ENCODE measurements at places on chromosomes 6 and 20.
A peak's percentile ranks its signal among the peaks of the same experiment; 100 is the strongest.

DNA sequence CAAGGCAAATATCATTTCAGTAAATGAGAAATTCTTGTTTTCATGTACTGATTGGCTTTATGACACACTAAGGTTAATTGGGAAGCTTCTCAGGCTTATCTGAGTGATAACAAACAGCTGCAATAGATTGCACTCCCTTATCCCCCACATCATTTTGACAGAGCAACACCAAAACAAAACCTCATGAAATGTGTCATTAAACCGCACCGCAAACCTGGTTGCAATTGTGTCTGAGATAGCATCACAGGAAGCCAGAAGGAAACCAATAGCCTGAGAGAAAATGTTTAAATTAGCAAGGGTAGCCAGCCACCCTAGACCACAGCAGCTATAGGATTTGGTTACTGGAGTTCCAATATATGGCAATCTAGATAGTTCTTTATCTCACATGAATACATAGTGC is 31.6 kb upstream of the LAMA4 start:
- DNase-seq, result no peak

DNA sequence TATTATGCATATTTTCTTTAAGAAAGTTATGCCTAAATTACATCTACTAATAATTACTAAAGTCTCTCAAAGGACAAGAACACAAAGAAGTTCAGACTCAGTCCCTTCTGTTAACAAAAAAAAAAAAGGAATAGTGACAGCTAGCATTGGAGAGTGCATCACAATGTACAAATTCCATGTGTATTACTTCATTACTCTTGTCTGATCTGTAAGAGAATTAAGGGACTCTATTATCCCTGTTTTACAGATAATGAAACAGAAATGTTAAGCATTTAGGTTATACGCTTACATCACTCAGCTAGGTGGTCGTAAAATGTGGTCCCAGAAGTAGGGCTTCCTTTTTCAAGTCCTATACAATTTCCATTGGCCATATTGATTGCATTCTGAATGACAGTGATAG is 17.2 kb upstream of the VNN1 start:
- peak; percentile 28 for DNase-seq

- DNase-seq, result no peak
These were observed 242.6 kb upstream of the ARID1B start for GRCh38 chr6:156534594-156534993.

DNA sequence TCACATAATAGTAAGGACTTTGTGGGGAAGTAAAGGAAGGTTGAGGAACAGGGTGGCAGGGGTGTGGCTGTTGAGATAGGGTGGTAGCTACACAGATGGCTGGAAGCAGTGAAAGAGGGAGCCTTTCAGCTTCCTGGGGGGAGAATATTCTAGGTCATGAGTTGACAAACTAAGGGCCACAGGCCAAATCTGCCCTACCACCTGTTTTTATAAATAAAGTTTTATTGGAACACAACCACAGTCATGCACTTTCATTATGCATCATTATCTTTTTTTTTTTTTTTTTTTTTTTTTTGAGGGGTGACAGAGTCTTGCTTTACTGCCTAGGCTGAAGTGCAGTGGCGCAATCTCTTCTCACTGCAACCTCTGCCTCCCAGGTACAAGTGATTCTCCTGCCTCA is 243.1 kb downstream of the NFATC2 start:
- DNase-seq, result no peak

DNA sequence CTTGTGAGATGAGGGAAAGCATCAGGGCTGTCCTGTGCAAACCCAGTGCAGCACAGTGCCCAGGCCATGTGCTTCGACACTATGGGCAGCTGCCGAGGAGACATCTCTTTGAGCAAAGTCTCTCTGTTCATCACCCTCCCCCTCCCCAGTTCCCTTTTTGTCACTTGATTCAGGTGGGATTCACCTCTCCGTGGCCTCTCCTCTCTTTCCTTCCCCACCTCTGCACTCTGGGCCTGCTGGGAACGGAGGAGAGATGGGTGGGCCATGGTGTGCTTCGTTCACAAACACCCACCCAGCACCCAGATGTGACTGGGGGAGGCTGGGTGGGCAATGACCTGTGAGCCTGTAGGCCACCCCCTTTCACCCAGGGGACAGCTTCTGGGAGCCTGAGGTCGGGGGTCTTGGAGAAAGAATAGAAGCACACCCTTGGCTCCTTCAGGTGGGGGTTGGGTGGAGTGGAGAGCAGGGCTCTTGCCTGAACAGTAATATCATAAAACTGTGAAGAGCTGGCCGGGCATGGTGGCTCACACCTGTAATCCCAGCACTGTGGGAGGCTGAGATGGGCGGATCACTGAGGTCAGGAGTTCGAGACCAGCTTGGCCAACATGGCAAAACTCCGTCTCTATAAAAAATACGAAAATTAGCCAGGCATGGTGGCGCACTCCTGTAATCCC is 33.5 kb upstream of the DLGAP4 start:
- no peak for DNase-seq

- no peak for DNase-seq
These were observed 888.8 kb downstream of the QKI start for GRCh38 chr6:164303102-164303964.

- DNase-seq, result no peak
These were observed 57.8 kb downstream of the KIZ start for GRCh38 chr20:21183722-21184121.

DNA sequence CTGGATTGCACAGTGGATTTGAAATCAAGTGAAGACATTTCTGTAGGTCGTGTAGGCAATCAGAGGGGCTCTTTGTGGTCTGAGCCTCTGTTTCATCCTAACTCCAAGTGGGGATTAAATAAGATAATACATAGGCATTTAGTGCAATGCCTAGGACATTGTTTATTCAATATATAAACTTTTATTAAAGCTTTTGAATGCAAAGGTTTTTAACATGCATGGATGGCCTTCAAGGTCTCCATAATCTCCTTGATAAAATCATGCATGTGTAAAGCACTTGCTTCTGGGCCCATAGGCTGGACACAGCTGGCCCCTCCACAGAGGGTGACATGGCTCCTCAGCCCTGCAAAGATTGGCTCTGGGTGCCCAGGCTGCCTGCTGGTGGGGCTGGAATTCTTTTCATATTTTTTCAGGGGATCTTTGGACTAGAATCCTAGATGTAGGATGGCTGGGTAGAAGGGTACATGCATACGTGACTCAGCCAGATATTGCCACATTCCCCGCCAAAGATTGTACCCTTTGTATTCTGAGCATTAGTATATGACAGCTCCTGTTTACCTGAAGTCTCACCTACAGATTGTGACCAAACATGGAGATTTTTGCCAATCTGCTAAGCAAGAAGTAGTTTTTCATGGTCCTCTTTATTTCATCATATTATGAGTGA is 19.0 kb upstream of the AVP start:
- no peak for DNase-seq

DNA sequence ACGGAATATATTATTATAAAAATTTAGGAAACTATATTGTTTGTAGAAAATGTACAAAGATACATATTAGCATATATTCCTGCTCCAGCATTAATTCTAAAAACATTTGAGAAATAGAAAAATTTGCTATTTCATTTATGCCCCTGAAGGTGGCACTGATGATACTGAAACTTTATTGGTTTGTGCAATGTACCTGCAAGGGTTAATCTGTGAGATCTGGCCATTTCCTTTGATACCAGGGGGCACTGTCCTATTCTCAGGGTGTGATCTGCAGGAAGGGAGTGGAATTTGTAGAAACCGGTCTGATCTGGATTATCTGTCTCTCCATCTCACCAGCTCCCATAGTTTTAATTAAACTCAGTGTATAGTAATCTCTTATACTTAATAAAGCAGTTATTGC is 625.1 kb upstream of the IMPG1 start:
- DNase-seq, result peak; percentile 42

- peak; percentile 45 for DNase-seq
These were observed 136.7 kb downstream of the HIVEP1 start for GRCh38 chr6:12148841-12149240.

DNA sequence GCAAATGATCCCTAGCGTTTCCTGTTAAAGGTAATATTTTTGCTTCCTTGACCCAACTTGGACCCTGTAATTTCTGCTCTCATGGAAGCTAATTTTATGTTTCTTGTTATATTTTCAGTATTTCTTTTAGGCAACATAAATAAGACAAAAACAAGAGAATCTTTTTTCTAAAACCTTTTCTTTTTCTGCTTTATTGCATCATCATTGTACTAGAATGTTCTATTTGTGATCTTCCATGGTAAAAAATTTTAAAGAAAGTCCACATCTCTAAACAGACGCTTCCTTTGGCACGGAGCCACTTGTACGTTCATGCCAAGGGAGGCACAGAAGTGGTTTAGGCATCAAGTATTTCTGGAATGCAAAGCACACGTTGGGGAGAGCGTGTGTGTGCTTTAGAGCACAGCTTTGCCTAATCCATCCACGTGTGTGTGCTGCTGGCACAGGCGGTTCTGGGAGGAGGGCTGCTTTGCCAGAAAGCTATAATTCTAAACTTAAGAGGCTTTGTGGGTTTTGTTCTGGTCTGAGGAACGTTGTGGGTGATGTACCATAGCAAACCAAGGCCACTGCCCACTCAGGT is 98.3 kb downstream of the SASH1 start:
- DNase-seq, result peak; percentile 92

DNA sequence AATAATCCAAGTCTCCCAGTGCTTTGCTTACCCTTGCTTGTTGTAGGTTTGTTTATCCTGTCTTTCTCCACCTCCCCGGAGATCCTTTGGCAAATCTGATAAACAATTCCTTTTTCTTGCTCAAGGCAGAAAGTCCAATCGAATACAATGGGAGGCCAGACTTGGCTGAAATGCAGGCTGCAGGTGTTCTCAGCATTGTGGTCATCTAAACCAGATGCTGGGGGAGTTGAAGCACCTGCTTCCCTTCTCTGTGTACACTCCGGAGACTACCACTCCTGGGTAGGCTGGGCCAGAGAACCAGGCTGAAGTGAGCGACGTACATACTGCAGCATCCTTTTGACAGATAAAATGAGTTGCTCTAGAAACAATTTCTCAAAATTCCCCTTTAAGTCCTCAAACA is 82.6 kb upstream of the PREP start:
- DNase-seq, result no peak

- no peak for DNase-seq
These were observed 3.1 kb downstream of the TRAPPC3L start for GRCh38 chr6:116542426-116542825.
